ENCODE measurements at places on chromosomes 5 and 9.

DNA sequence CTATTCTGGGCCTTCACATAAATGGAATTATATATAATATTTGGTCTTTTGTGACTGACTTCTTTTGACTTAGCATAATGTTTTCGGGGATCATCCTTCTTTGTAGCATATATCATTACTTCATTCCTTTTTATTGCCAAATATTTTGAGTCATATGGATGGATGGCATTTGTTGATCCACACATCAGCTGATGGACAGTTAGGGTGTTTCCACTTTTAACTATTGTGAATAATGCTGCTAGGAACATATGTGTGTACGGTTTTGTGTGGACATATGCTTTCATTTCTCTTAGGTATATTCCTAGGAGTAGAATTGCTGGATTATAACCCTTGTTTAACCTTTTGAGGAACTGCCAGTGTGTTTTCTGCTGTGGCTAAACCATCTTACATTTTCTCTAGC, 249.6 kb downstream of the FANCC start:
- DNase-seq = peak; percentile 38

GRCh38 chr9:116147821-116148220, 5.8 kb upstream of the PAPPA start:
- DNase-seq = no peak

DNA sequence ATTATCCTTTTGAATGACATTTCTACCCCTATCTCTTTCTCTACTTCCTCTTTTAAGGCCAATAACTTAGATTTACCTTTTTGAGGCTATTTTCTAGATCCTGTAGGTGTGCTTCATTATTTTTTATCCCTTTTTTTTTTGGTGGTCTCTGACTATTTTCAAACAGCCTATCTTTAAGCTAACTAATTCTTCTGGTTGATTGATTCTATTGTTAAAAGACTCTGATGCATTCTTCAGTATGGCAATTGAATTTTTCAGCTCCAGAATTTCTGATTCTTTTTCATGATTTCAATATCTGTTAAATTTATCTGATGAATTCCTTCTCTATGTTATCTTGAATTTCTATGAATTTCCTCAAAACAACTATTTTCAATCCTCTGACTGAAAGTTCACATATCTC, 7.4 kb upstream of the SLC36A3 start:
- no peak for DNase-seq

- peak; percentile 96 for DNase-seq
Observed at GRCh38 chr5:124783794-124784193, 37.4 kb upstream of the ZNF608 start.

DNA sequence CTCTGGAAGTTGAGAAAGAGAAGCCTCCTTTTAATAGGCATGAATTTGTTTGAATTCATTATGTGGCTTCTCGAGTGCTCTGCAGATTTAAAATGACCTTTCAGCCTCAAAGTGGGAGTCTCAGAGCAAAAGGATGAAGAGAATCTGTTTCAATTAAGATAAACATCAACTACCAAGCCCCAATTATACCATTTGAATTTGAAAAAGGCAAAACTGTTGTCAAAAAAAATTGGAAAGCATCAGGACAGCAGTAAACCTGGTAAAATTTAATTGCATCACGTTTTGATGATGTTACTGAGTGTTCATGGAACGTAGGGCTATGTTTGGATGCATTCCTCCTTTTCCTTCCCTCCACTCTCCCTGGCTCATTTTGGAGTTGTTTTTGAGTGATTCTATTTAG, 637.2 kb downstream of the PDE4D start:
- no peak for DNase-seq

- peak; percentile 45 for DNase-seq
Observed at GRCh38 chr9:19769213-19769612, 19.6 kb downstream of the SLC24A2 start.

DNA sequence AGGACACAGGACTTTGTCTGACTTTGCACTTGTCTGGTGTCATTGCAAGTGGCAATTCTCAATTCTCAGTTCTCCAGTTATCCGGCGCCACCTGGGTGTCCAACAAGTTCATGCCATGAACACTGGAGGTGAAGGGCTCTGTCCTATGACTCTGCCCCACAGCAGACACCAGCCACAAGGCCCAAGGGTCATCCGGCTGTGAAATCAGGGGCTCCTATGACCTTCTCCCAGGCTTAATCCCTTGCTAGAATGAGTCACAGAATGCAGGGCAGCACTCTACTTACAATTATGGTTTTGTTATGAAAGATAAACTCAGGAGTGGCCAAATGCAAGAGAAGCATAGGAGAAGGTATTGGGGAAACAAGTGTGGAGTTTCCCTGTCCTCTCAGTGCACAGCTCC, 392.0 kb downstream of the GADD45G start:
- peak; percentile 27 for DNase-seq

DNA sequence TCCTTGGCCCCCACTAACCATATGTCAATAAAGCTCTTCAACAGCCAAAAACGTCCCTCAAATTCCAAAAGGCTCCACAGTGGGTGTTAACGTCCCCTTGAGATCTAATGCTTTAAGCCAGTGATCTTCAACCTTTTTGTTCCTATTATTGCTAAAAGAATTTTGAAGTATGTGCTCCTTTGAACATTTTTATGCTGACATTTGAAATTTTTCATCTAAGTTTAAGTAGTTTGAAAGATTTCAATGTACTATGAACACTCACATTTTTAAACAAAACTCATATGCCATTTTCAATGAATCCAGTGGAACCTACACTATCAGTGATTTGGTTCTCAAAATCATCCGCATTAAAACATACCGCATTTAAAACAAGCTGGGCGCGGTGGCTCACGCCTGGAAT, 29.9 kb downstream of the AUH start:
- no peak for DNase-seq

GRCh38 chr9:113355040-113355596, 5.8 kb downstream of the BSPRY start:
- peak; percentile 25 for DNase-seq

DNA sequence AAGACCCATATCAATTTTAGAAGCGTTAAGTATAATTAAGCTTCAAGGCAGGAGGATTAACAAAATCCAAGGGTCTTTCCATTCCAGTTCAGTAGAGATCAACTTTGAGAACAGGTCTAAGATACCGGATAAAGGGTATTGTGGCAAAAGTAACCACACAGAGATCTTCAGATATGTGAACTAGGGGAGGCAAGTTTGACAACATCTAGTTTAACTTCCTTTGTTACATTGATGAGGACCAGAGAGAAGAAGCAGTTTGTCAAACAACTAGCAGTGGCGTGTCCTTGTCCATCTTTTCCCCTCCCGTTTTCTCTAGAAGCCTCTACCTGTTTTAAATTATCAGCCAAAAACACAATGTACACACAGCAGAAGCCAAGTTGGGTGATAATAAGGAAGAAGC, 8.6 kb downstream of the SLC36A2 start:
- no peak for DNase-seq

DNA sequence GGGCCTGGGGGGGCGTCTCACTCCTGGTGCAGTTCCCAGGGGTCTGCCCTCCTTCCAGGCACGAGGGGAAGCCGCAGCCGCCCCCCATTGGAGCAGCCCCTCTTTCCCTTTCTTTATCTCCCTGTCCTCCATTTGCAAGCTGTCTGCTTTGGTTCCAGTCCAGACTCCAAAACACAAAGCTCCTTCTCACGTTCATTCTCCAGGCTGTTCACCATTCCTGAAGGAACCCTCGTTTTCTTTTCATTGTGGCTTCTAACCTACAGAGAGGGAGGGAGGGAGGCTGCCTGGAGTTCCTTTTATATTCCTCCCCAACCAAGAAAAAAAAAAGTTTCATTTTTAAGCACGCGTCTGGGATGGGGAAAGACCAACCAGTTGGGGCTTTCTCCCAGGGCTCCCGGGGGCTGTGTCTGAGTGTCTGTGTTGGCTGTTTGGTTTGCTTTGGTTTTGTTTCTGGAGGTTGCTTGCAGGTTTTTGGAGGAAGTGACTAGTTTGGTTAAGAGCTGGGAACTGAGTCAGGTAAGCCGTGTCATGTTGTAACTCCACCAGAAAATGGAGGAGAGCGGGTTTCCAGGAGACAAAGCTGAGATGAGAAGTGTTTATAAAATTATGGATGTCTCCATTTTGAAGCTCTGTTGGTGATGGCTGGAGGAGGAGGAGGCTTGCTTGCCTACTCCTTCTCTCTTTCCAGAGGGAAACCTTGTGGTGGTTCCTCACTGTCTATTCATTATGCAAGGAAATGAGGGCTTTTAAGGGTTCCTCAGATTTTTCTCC, 1.6 kb downstream of the ZNF462 start:
- DNase-seq = peak; percentile 49

- no peak for DNase-seq
Observed at GRCh38 chr9:7121664-7122063, 363.9 kb downstream of the KDM4C start.

GRCh38 chr5:80374188-80374587, 33.7 kb upstream of the ZFYVE16 start:
- no peak for DNase-seq

- DNase-seq = no peak
Observed at GRCh38 chr9:96038914-96039313, 163.4 kb downstream of the ERCC6L2 start.

DNA sequence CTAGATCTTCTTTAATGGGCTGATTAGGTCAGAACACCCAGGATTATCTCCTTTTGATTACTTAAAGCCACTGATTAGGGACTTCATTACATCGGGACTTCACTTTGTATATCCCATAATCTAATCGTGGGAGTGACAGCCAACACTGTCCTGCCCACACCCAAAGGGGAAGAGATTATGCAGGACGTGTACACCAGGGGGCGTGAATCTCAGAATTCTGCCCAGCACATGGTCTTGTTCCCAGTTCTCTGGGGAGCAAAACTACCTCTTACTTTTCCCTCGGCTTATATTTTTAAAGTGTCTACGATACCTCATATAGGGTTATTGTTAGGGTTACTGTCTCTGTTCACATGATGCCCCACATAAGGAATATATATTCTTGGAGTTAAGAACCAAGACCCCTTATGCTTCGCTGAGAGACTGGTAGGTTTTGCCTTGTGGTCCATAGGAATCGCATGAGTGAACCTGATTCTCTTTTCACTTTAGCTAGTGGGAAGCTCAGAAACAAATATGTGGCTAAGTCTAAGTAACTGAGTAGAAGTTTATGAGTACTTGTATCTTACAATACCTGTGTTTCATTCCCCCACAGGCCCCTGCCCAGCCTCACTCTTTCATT, 192.7 kb downstream of the GNA14 start:
- peak; percentile 51 for DNase-seq

DNA sequence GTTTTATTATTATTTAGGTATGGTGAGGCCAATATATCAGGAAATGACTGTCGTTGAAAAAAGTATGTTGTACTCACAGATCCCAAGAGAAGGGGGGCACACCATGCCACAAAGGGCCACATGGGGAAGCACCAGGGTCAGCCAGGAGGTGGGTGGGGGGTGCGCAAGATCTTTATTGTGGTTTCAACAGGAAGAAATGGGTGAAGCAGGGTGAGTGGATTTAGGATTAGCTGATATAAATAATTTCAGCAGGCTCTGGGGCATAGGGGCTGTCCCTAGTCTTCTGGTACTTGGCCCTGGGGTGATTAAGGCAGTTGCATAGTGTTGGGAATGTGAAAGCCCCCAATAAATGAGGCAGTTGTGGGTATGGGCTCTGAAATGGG, 8.6 kb downstream of the PDCD1LG2 start:
- DNase-seq = no peak

- no peak for DNase-seq
Observed at GRCh38 chr5:100694100-100694499, 158.9 kb downstream of the FAM174A start.

GRCh38 chr5:151258816-151259215, 5.8 kb downstream of the GM2A start:
- DNase-seq = no peak

GRCh38 chr9:74847478-74848152, 40.1 kb downstream of the TRPM6 start:
- DNase-seq = no peak

- DNase-seq = no peak
Observed at GRCh38 chr5:157485811-157486210, 25.8 kb downstream of the NIPAL4 start.

- no peak for DNase-seq
Observed at GRCh38 chr9:84748112-84748511, 78.6 kb downstream of the NTRK2 start.

GRCh38 chr5:179836225-179837019, 15.7 kb downstream of the SQSTM1 start:
- no peak for DNase-seq

GRCh38 chr5:54947187-54947586, 38.2 kb downstream of the ESM1 start:
- DNase-seq = no peak

- peak; percentile 32 for DNase-seq
Observed at GRCh38 chr9:28747351-28747985, 1174.2 kb upstream of the C9orf72 start.

DNA sequence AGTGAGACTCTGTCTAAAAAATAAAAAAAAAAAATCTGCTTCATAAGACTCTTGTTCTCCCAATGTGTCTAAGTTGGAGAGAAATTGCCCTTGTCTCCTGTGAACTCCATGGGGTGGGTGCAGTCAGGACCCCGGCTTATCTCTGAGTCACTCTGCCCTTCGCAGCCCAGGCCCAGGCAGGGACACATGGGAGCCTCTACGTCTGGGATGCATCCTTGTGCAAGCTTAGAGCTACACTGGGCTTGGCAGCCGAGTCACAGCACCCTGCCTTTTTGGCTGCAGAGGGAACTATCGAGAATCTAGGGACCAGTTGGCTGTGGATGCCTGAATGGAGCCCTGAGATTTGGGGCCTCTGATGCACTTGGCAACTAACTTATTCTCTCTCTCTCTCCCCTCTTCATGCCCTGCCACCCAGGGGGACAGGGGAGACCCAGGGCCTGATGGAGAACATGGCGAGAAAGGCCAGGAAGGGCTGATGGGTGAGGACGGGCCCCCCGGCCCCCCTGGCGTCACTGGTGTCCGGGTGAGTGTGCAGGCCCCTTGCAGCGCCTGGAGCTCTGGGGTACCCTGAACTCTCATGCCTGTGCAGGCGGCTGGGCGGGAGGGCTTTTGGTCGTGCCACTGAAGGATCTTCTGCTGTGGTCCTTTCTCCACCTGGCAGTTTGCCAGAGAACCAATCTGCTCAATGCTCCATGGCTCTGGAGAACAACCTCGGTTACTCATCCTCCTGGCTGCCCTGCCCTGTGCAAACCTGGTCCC, 47.5 kb upstream of the ORM1 start:
- DNase-seq = peak; percentile 27
